ENCODE measurements at places on chromosomes 1 and 21. TPM values are rescaled to one million over a fixed set of nuclear protein-coding genes. Genes with fewer than 3 reads are reported as not detected.

The CRYAA gene
- total RNA-seq, result not detected

The BATF3 gene
- 3.5 TPM for total RNA-seq

GRCh38 chr1:214946615-214947014, 135.9 kb upstream of the KCNK2 start:
- DNase-seq, result no peak

- DNase-seq, result peak; percentile 91
These were observed 4.4 kb downstream of the ENTREP3 start for GRCh38 chr1:155250633-155251449.

DNA sequence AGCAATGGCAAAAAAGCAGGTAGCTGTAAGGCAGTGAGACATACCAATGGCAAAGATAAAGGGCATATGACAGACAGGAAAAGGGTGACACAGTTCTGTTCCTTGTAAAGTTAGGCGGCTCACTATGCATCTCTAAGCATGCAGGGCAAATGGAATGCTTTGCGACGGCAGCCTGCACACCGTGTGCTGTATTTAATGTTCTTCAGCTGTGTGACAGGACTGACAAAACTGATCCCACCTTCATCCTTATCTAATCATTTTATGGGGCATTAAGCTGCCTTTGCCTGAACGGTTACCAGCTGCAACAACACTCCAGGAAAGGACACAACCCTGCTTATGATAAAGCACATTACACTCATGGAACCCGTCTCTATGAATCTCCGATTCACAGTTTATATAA, 80.5 kb upstream of the VAV3 start:
- no peak for DNase-seq

- peak; percentile 78 for DNase-seq
These were observed 299 bp upstream of the PROX1 start for GRCh38 chr1:213987422-213987926.

DNA sequence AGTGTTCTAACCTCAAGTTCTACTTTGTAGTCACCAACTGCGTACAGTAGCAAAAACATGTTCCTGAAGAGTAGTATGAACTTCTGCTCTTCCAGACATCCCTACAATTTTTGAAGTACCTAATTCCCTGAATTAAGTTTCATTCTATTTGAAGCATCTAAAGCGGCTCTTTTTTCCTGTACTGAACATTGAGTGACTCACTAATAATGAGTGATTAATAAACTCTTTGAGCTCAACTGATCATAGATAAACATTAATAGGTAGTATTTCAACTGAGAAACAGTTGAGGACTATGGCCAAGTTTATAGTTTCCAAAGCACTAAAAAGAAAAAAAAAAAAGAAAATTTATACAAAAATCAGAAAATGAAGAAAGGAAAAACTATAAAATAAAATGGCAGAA, 683.1 kb downstream of the LTN1 start:
- DNase-seq, result no peak

GRCh38 chr1:99867682-99868081, 17.5 kb downstream of the AGL start:
- DNase-seq, result no peak

The ADGRL4 gene
- 19.0 TPM for total RNA-seq

- DNase-seq, result no peak
These were observed 714.7 kb downstream of the NCAM2 start for GRCh38 chr21:21712748-21713520.

DNA sequence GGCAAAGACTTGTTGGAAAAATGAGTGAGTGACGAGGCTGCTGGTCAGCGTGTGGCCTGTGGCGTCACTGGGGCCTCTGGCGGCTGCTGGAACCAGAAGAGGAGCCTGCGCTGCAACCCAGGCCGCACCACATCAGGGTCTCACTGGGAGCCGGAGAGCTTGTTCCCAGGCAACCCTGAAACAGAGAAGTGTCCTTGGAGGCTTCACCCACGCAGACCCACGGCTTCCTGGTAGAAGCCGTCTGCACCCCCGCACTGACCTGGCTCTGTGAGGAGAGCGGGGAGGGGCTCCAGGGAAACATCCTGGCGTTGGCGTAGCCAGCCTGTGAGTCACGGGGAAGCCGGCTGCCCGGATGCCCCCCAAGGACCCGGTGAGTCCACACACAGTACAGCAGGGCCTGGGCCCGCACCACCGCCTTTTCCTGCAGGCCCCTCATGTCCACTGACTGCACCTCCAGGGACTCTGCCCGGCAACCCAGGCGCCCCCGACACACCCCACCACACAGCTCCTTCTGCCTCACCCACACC, 57.4 kb downstream of the COL6A1 start:
- DNase-seq, result peak; percentile 73

The FAM167B gene
- 29.0 TPM for total RNA-seq

- no peak for DNase-seq
These were observed 2.7 kb downstream of the PLEKHA6 start for GRCh38 chr1:204356997-204357396.

DNA sequence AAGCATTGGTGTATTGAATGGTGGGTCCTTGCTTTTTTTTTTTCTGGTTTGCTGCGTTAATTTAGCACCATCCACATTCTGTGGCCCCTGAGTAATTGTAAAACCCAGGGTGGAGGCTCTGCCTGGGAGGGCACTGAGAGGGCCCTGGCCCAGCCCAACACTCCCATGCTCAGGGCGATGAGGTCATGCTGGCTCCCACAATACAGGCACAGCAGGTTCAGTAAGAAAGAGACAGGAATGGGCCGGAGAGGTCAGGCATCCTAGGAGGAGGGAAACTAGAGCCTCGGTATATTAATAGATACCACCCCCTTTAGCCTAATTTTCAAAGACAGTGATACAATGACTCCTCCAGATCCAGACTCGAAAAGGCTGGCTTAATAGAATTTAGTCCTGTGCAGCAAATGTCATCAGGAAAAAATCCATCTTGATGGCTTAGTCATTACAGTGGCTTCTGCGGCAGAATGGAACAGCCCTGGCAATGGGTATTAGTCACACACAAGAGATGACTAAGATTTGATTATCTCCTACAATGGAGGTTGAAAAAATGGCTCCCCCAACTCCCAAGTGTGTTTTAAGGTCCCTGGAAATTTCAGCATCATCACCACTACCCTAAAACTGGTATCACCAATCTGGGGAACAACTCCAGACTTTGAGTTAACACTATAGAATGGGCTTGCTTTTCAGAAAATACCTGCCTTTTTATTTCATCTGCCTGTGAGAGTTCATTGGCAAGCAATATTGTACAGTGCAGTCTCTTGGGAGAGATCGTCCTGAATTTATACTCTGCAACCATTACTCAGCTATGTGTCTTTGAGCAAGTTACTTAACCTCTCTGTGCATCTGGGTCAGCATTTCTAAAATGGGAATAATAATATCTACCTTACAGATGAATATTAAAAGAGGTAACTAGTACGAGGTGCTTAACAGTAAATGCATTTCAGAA, 43.9 kb upstream of the LYST start:
- DNase-seq, result peak; percentile 53

The SEC22B gene
- total RNA-seq, result 39.5 TPM

The OR2L5 gene
- not detected for total RNA-seq

DNA sequence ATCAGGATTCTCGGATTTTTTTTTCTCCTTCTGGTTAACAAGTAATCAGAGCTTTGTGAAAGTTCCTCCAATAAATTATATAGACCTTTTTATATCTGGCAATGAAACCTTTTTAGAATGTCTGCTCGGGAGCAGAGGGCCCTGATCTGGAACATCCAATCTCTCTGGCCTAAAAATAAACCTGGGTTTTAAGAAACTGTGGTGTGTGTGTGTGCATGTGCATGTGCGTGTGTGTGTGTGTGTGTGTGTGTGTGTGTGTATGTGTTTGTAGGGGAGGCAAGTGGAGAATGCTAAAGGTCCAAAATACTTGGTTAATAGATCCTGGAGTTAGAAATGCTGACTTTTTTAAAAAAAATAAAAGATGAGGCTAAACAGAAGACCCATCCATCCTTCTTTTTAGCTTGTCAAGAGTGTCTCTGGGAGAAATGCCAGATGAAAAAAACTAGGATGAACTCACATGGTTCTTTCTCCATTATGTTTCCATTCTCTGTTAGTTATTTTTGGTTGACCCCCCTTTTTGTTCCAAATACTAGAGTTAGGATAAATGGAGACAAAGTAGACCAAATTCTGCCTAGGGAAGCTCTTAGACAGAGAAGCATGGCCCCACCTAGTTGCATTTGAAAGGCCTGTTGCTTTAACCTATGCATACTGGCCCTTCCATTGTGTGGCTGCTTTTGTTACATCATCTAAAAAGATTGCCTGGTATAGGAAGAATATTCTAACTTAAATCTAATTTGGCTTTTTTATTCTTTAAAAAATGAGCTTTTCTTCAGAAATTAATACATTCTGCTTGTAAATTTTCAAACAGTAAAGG, 175.9 kb downstream of the PAPPA2 start:
- DNase-seq, result peak; percentile 51

- DNase-seq, result peak; percentile 83
These were observed 18.2 kb downstream of the PHLDA3 start for GRCh38 chr1:201450721-201451291.

DNA sequence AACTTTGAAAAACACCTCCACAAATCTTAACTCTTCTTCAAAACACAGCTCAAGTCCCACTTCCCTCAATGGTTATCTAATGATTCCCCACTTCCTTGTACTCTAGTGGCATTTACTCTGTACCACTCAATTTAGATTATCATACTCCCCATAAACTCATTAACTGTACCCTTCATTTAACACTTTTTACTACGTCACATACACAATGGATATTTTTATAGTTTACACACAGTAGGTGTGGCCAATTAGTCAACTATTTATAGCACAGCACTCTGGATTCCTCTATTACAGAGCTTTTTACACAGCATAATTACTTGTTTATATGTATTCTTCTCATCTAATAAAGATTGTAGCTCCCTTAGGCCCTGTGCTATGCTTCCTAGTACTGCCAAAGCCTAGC, 62.1 kb downstream of the FOXJ3 start:
- DNase-seq, result no peak

- no peak for DNase-seq
These were observed 28.7 kb downstream of the RUNX1 start for GRCh38 chr21:35020436-35020835.

DNA sequence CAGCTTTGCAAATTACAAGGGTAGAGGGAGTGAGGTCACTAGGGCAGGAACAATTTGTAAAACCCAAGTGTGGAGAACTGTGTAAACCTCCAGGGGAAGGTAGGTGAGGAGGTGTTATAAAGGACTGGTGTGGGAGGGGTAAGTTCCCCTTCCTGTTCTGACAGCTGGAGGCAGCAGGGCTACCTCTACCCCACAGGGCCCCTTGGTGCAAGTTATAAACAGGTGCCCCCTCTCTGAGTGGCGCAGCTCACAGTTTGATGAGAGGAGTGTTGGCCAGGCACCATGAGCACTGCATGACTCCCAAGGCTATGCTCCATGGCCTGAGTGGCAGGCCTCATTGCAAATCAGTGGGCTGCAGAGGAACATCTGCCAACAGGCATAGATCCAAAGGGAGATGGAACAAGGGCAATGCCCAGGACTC, 41.0 kb downstream of the MFSD2A start:
- no peak for DNase-seq

DNA sequence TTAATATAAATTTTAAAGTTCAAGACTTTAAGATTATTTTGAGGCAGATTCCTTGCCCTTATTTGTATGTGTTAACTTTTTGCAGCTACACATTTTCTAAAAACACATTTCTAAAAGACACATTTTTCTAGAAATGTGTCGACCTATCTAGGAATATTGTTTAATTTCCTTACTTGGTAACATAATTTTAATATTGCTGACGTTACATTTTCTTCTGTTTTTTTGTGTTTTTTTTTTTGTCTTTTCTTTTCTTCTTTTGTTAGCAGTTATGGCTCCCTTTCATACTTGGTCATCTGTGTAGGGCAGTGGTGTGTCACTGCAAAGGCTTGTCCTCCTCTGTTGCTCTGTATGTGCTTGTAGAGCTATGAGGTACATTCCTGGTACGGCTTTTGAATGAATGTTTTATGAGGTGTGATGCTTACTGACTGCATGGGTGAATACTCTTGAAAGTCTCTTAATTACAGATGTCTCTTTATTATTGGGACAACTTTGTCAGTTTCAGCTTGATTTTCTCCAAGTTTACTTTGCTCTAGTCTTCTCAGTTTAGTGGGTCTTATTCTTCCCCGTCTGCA, 30.1 kb downstream of the LRRC8D start:
- no peak for DNase-seq

DNA sequence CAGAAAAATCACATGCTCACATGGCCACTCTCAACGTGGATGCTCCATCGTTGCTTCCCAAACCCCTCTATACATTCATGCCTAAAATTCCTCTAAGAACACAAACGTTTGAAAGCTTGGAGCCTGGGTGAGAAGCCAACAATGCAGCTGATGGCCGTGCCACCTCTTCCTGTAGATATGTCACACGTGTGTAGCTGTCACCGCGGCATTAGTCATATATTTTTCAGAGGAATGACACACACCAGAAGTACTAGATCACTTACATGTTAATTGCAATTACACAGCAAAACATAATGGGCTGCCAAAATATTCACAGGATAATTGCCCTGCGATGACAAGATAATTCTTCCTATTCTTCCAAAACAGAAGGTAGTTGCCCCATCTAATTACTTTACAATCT, 112.7 kb upstream of the BACE2 start:
- DNase-seq, result no peak

DNA sequence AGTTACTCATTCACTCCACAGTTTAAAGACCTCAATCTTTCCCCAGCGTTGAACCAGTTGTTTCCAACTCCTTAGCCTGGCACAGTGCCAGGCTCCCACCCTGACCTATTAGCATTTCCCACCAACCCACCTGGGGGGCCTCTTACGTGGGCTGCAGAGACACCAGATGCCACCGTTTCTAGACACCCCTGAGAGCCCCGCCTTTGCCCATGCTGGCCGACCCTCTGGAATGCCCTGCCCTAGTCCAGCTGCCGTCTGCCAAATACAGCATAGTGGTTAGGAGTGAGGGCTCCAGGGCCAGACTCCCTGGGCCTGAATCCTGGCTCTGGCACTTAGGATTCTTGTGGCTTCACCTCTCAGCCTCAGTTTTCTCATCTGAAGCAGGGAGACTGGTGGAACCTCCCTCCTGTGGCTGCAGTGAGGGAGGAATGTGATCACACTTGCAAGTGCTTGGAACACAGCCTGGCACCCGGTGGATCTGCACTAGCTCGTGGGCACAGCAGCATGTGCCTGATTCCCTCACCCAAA, 65.2 kb downstream of the TMCO4 start:
- DNase-seq, result no peak

- DNase-seq, result no peak
These were observed at the start of gene DOP1B for GRCh38 chr21:36156815-36157670. DOP1B (plus strand) TSS chr21:36156824; CDS start chr21:36164734, 7,910 bp downstream.

DNA sequence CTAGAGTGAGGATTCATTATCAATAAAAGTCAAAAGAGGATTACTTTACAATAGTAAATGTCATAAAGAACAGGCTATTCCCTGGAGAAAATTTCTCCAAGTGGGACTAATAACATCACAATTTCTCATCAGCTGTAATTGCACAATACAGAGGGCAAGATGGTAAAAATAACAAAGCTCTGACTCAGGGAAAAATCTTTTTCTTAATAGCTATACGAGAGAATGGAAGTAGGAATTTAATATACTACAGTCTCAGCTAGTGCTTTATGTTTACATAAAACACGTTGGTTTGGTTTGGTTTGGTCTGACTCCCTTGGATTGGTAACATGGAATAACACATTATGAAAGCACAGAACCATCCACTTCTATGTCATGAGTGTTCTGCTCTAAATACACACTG, 397.6 kb downstream of the LRRIQ3 start:
- no peak for DNase-seq
